ENCODE measurements at places on chromosomes 4 and X.

DNA sequence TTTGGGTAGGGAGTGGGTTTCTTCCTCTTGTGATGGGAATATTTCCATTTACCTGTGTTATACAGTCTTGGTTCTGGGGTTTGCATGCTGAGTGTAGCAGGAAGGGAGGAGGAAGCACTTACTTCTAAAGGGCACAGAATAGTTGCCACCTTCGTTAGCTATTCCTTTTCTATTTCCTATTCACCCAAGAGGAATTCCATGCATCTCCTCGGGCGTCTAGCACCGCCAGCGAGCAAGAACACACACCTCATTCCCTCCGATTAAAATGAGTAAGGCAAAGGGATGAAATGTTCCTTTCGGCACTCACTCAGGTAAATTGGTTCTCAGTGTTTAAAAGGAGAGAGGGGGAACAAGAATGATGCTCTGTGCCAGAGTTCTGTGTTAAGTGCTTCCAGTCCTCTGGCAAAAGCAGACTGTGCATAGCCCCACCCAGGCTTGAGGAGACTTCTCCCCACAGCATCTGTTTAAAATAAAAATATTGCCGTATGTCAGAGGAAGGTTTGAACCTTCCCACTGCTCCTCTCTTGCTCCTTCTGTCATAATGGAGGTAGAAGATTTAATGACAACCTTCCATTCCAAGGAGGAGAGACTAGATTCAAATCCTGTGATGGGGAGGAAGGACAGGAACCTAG lies 351.4 kb downstream of the PTTG2 start:
- DNase-seq, result no peak

DNA sequence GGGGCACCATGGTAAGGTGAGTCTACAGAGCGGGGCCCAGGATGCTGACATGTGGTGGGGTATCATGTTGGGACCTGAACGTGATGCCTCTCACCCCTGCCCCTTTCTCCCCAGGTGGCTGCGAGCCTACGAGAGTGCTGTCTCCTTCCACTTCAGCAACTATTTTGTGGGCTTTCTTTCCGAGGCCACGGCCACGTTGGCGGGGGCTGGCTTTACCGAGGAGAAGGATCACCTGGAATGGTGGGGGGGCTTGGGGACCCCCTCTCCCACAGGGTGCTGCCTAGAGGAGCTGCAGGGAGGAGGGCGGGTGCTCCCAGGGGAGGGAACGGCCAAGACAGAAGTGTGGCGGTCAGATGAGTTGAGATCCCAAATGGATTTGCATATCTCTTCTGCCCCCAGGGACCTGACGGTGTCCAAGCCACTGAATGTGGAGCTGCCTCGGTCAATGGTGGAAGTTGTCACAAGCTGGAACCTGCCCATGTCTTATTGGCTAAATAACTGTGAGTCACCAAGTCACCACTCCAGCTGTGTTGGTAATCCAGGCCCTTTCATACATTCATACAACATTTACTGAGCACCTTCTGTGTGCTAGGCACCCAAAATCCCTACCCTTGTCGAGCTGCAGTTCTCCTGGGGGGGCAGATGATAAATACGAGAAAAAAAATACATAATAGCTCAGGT lies 5.5 kb downstream of the PORCN start:
- DNase-seq, result no peak

DNA sequence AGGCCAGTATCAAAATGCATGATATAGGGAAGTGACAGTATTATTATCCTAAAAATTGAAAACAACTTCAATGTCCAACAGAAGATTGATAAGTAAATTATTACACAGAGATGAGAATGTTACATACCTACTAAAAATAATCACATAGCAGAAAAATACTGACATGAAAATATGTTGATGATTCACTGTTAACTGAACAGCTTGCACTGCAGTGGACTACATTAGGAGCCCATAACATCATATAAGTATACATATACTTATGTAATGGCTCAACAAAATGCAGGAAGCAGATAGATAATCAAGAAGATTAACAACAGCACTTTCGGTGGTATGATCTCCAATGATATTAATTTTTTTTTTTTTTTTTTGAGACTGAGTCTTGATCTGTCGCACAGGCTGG lies 7.1 kb downstream of the CLOCK start:
- no peak for DNase-seq

- no peak for DNase-seq
Measured at GRCh38 chr4:188879598-188879997, 740.4 kb downstream of the TRIML1 start.

GRCh38 chr4:53778155-53778554 lies 186.9 kb upstream of the LNX1 start:
- no peak for DNase-seq

DNA sequence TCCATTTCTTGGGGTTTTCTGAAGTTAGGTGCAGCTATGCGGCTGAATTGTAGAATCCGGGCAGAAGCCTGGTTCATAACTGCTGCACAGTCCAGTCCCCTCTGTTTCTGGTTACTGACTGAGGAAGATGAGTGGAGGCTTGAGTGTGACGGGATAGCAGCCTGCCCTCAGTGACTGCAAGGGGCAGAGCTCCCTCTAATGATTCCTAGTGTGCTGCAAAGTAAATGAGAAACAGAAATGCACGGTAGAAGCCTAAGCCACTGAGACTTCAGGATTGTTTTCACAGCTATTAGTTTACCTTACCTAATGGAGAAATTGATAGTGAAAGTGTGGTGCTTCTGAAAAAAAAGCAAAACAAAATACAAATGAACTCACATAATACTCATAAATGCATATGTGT lies 189.2 kb downstream of the GPM6A start:
- no peak for DNase-seq

DNA sequence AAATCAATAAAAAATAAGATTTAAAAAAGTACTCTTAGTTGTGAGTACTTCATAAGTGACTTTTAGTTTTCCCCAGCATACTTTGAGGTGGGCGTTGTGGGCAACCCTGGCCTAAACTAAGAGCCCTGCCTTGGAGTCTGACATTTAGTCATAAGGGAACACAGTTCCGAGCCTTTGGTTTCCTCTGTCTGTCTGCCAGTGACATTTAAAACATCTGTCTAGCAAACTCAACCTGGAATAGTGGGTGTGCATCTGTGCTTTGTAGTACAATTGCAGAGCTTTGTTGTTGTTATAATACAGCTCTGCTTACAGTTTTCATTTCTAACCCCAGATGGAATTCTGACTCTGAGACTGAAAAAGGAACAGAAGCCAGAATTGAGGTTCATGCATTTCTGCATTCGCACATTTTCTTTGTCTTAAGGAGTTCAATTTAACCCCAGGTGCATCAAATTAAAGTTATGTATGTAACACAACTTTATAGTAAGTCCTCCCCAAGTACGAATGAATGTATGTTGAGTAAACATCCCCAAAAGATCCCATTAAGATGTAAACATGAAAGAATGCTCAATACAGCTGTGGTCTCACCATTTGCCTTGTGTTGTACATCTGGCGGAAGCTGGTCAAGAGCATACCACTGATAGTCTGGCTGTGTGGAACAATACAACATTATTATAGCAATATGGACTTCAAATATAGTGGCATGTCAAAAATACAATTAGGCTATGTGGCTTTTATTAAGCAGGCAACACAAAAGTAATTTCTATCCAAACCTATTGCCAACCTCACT lies 25.9 kb downstream of the TNIP3 start:
- DNase-seq, result peak; percentile 48

GRCh38 chrX:106716004-106716403 lies 10.5 kb upstream of the RNF128 start:
- no peak for DNase-seq

GRCh38 chr4:46594661-46595060 lies 204.7 kb upstream of the GABRA2 start:
- no peak for DNase-seq

DNA sequence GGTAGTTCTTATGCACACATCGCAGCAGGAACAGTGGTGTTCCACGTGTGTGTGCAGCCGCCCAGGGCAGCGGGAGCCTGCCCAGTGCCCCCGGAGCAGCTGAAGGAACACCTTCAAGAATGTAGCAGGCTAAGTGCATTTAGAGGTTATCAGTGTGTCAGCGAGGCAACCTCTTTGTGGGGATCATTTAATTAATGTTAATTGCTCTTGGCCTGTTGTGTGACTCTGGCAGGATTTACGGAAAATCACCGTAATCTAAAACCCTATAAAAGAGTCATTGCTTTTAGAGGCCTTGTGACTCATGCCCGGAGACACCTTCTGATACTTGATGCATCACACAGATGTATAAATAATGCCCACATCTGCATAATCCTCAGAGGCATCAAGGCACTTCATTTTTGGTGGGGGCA lies 47.3 kb upstream of the GATB start:
- DNase-seq, result no peak

DNA sequence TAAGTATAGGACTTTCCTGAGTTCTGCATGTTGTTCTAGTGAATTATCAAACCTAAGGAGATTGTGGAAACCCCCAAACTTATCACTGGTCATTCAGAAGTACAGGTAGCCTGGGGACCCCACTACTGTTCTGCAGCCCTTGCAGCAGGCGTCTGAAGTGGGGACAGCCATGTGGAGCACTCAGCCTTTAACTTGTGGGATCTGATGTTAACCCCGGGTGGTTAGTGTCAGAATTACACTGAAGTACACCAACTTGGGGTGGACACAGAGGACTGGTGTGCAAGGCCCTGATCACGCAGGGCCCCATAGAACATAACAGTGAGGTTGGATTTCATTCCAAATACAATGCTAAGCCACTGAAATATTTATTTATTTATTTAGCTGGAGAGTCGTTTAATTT lies 103.7 kb downstream of the SCD5 start:
- DNase-seq, result no peak

GRCh38 chrX:29040160-29040559 lies 452.9 kb downstream of the IL1RAPL1 start:
- DNase-seq, result no peak

DNA sequence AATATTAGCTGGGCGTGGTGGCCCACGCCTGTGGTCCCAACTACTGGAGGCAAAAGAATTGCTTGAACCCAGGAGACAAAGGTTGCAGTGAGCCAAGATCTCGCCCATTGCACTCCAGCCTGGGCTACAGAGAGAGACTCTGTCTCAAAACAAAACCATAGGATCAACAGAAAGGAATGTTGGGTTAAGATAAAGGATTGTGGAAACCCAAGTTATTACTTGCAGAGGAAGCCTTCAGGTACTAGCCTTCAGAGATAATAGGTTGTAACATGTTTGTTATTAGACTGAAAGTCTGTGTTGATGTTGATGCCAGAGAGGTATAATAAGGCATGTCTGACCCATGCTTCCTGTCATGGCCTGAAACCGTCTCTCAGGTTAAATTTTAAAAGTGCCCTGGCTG lies 16.9 kb downstream of the SSX5 start:
- no peak for DNase-seq

DNA sequence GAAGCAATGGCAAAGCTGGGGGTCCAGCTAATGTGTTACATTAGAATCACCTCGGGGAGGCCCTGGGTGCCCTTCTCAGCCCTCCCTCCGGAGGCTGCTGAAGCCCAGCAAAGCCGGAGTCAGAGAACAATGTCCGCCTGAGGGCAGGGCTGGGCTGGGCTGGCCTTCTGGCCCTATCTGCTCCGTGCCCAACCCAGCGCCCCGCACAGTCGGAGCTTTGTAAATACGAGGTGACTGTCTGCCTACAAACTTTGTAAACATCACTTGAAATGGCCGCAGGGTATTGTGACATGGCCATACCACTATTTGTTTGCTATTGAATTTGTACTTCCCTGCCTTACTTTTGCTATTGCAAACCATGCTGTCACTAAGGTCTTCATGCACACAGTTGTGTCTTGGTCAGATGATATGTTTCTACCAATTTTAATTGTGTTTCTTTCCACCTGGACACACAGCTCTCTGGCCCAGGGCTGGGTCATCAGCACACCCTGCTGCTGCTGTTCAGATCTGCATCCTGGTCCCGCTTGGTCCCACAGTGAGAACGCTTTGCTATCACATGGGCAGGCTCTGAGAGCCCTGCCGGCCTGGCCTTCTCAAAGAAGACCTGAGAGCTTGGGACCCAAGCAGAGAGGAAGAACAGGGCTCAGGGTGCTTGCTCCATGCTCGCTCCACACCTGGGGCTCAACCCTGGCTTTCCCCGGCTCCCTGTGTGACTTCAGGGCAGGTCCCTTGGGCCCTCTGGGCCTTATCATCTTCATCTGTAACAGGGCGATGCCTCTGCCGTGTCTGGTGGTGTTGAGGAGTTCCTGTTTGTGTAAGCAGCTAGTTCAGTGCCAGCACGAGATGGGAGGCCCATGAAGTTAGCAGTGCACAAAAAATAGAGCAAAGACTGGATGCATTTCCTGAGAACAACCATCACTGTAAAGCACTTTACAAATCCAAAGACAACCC lies 2.3 kb downstream of the S100P start:
- DNase-seq, result peak; percentile 82

- no peak for DNase-seq
Measured at GRCh38 chr4:120158046-120158445, 91.4 kb upstream of the MAD2L1 start.

GRCh38 chr4:87313756-87314155 lies 8.9 kb downstream of the HSD17B13 start:
- no peak for DNase-seq

- no peak for DNase-seq
Measured at GRCh38 chr4:184253072-184253420, 35.4 kb upstream of the ENPP6 start.

- peak; percentile 48 for DNase-seq
Measured at GRCh38 chrX:41737065-41737464, 13.1 kb downstream of the GPR82 start.

DNA sequence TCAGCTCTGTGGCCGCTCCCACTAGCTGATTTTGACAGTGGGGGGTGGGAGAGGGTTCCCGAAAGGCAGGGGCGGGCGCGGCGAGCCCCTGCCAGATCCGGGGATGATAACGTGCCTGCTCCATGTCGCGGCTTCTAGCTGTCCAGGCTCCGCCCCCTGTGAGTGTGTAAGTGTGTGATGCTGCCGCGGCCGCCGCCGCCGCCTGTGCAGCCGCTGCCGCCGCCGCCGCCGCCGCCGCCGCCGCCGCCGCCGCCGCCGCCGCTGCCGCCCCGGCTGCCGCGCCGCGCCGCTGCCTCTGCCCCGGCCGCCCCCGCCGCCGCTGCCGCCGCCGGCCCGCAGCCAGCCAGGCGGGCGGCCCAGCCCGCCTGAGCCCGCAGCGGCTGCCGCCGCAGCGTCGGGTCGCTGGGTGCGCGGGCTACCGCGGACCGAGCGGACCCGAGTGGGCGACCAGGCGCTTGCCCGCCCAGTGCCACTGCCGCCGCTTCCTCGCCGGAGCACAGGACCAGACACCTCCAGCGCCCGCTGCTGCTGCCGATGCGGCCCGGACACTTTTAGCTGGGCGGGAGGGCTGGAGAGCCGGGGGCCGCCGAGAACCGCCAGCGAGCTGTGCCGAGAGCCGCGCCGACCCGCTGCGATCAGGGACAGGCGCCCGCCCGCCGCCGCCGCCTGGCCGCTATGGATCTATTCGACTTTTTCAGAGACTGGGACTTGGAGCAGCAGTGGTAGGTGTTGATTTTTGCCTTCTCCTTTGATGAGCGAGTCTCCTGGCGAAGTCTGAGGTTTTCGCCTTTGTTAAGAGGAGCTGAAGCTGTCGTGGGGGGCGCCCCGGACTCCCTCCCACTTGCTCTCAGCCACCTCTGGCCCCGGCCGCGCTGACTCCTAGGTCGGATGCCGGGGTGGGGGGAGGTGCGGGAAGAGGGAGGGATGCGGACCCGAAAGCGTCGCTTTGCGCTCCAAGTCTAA lies at the start of gene AFF2:
TSS of gene AFF2 (plus strand) at position 195 of the 963 bp plus-strand sequence. CDS start at position 676, 481 bp downstream.
- DNase-seq, result peak; percentile 29

- no peak for DNase-seq
Measured at GRCh38 chrX:14825851-14826250, 47.0 kb downstream of the FANCB start.

- no peak for DNase-seq
Measured at GRCh38 chr4:155545456-155545855, 121.2 kb upstream of the GUCY1A1 start.

- no peak for DNase-seq
Measured at GRCh38 chr4:173436149-173436579, 37.2 kb upstream of the SCRG1 start.

GRCh38 chr4:53011259-53011905 lies 149.3 kb downstream of the RASL11B start:
- no peak for DNase-seq

All from activated CD4-positive, alpha-beta T cell treated with anti-CD3 and anti-CD28 coated beads, Interleukin-2, amount 50 U/mL, for 16 hours (primary cell).